KBM-7 (cell line): ENCODE measurements at places on chromosomes 16 and 17.
A peak's percentile ranks its signal among the peaks of the same experiment; 100 is the strongest.

DNA sequence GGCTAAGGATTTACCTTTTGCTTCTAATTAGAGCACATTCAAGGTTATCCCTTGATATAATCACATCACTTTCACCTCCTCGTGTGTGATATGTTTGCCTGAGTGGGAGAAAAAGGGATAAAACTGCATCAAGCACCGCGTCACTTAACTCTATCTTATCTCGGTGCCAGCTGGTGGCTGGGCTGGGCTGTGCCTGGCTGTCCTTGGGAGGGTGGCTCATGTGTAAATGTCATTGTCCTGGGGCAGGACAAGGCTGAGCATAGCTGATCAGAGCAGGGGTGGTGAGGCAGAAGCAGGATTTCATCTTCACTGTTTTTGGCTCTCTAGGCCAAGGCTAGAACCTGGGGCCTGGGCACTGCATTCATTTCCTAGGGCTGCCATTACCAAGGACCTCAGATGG, 105.3 kb downstream of the RAP1GAP2 start:
- no peak for DNase-seq

GRCh38 chr17:74567397-74567796, at the start of gene CD300H:
CD300H (minus strand) TSS chr17:74567509.
- peak; percentile 14 for DNase-seq

DNA sequence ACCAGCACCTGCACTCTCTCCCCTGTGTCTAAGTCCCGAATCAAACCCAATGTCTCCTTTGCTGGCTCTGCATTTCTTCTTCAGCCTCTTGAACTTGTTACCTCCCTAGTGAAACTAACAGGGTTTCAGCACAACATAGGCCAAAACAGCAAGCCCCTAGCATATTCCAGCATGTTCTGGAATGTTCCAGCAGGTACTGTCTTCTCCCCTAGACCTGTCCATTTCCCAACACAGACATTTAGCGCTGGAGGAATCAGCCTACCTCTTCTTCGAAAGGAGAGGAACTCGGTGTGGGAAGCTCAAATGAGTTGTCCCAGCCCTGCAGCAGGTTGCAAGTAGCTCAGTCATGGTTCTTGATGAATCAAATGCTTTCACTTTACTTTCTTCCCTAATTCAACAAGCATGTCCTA, 47.1 kb downstream of the LITAF start:
- DNase-seq: no peak

DNA sequence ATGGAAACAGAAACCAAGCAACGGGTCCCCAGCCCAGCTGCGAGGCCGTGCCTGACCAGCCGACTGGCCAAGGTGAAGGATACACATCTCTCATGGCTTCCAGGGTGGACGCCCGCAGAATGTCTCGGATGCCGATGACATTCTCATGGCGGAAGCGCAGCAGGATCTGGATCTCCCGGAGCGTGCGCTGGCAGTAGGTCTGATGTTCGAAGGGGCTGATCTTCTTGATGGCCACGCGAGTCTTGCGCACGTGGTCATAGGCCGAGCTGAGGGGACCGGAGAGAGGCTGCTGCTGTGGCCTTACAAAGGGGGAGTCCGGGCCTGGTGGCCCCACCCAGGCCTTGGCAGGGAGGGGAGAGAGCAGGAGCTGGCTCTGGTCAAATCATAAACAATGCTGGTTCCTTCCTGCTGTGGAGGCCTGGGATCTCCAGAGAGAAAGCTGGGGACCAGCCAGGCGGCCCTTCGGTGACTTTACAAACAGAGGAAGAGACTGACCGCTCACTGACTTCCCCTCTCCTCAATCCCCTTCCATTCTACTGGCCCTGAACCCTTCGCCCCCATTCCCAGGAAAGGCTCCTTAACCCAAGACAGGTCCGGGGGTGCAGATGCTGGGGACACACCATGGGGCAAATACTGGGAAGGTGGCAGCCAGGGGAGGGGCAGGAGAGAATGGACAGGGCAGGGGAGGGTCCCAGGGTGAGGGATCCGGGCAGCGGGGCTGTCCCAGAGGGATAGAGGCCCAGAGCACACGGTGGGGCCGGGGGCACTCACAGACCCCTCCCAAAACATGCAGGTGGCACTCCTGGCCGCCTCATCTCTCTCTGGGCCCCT, 1.1 kb downstream of the MAPK3 start:
- DNase-seq: no peak

DNA sequence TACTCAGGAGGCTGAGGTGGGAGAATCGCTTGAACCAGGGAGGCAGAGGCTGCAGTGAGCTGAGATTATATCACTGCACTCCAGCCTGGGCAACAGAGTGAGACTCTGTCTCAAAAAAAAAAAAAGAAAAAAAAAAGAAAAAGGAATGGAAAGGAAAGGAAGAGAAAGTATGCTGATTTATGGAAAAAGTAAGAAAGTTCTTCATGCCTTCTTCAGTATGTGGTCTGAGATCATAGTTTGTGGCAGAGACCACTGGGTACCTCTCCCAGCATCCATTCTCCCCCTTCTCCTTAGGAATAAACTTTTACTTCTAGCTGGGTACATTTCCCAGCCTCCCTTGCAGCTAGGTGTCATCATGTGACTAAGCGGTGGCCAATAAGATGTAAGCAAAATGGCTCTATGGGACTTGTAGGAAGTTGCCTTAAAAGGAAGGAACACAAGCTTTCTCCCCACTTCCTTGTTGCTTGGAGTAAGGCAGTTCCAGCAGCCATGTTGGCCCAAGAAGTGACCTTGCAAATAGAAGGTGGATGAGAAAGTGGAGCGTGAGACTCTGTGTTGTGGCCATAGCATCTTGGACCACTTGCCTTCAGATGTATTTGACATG, 26.1 kb upstream of the XPO6 start:
- DNase-seq: peak; percentile 24

GRCh38 chr17:8148560-8148959, 3.6 kb downstream of the PER1 start:
- DNase-seq: no peak

DNA sequence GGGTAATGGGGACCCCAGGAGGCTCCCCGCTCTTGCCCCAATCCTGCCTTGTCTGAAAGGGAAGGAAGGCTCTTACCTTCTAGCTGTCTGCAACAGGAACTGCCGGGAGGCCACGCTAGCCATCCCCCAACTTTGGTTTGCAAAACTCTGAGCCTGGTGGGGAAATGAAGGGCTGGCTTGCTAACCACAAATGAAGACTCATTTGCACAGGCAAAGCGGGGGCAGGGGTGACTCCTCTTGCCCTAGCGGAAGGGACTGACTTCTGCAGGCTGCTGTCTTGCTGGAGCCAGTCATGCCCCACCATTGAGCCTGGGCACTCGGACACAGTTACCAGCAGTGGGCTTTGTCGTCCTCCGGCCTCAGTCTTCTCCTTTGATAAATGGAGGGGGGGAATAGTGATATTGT, 52.6 kb downstream of the PLCG2 start:
- DNase-seq: peak; percentile 95

GRCh38 chr17:13003454-13003851, 14.4 kb downstream of the ELAC2 start:
- DNase-seq: no peak

DNA sequence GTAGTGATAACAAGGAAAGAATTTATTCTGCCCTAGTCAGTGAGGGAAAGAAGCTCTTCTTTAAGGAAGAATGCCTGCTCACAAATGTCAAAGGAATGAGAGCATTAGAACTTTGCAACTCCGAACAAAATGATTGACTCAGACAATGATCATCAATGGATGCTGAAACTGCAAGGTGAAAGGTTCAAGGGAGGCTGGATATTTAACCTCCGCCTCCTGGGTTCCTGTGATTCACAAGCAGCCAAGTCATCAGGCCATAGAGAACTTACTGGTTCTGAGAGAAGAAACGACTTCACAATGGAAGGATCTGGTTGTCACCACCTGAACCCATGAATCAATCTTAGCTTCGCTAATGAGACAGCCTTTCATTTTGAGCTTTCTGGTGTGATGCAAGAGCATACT, 16.0 kb upstream of the SCNN1B start:
- no peak for DNase-seq

GRCh38 chr17:43814714-43815113, 18.2 kb downstream of the MPP3 start:
- no peak for DNase-seq

DNA sequence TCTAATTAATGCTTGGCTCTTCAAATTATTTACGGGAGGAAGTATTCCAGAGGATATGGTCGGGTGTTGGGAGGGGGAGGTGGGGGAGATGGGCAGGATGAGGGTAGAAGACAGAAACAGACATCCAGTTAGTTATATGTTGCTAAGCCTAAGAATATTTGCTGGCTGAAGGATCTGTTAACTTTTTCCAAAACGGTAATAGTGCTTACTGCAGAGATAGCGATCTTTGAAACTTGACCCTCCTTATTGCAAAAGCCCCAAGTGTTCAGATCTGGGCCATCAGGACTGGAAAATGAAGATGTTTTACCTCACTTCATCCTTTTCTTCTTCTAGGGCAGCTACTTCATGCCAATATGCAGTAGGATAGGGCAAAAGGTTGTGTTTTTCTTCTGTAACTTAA, 27.0 kb upstream of the MMD start:
- no peak for DNase-seq

- DNase-seq: no peak
Observed at GRCh38 chr16:11211977-11212797, 43.8 kb downstream of the SOCS1 start.

- no peak for DNase-seq
Observed at GRCh38 chr17:9519583-9520272, 55.9 kb downstream of the STX8 start.

GRCh38 chr16:72222503-72222902, 50.5 kb upstream of the PMFBP1 start:
- DNase-seq: no peak

- DNase-seq: peak; percentile 88
Observed at GRCh38 chr17:82592767-82593589, 55.3 kb downstream of the WDR45B start.

DNA sequence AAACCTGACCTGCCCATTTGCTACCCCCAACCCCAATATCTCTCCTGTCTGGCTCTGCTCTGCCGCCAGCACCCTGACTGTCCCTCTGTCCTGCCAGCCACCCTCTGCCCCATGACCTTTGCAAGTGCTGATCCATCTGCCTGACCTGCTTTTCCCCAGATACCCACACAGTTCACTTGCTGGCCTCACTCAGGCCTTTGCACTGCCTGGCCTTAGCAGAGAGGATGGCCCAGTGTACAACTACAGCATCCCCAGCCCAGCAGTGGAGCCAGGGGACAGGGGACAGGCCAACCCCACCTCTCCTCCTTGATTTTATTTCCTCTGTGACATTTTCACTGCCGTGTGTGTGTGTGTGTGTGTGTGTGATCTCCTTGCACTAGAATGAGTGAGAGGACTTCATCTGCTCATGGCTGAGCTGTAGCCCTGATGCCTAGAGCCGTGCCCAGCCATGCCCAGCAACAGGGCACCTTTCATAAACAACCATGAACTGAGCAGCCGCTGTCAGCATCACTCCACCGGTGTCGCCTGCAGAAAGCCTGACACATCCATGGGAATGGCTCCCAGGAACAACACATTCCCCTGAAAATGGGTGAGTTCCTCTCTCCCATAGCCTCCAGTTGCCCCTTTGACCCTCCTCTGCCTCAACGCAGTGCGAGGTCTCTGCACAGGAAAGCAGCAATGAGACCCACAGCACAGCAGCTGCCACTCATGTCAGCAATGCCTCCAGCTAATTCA, 36.0 kb upstream of the RBFOX3 start:
- no peak for DNase-seq

DNA sequence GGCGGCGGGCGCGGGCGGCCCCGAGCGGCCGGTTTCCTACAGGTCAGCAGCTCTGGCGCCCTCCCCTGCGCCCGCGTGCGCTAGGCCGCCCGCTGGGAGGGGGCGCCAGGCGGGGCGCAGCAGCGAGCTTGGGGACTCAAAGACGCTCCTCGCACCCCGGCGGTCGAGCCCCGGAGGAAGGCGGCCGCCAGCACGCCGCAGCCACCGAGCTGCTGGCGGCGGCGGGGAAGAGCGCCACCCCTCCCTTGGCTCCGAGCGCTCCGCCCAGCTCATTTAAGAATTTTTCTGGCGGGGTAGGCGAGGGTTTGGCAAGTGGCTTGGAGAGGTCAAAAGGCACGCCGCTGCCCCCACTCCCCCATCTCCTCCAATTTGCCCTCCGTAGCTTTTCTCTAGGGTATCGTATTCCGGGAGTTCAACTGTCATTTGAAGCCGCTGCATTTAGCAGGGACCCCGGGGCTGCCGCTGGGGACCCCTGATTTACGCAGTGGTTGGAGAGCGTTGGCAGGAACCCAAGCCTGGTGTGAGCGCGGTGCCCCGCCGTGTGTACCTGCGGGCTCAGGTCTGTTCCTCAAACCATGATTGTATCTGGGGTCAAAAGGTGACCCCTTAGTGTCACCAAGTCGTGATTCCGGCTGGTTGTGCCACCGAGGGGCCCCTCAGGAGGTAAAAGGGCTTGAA, 59.5 kb upstream of the GSE1 start:
- DNase-seq: peak; percentile 86

DNA sequence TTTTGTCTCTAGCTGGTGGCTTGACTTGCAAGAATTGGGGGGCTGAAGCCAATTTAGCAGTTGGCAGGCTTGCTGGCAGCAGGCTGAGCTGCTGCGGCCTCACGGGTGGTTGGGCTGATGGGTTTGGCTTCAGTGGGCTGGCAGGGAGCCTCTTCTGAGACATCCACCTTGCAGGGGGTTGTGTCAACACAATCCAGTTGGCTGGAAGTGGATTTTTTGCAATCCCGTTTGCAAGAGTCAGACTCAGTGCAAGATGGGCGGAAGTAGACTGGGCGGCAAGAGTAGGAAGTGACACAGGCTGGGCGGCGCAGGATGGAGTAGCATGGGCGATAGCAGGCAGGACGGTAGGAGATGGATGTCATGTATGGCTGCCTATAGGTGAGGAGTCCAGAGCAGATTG, 1.5 kb downstream of the KRTAP16-1 start:
- DNase-seq: no peak

- no peak for DNase-seq
Observed at GRCh38 chr17:33137426-33137825, 145.8 kb downstream of the SPACA3 start.
